ENCODE measurements at places on chromosomes 1 and 21.

- no peak for DNase-seq
Observed at GRCh38 chr1:29629401-29629800, 393.1 kb downstream of the PTPRU start.

DNA sequence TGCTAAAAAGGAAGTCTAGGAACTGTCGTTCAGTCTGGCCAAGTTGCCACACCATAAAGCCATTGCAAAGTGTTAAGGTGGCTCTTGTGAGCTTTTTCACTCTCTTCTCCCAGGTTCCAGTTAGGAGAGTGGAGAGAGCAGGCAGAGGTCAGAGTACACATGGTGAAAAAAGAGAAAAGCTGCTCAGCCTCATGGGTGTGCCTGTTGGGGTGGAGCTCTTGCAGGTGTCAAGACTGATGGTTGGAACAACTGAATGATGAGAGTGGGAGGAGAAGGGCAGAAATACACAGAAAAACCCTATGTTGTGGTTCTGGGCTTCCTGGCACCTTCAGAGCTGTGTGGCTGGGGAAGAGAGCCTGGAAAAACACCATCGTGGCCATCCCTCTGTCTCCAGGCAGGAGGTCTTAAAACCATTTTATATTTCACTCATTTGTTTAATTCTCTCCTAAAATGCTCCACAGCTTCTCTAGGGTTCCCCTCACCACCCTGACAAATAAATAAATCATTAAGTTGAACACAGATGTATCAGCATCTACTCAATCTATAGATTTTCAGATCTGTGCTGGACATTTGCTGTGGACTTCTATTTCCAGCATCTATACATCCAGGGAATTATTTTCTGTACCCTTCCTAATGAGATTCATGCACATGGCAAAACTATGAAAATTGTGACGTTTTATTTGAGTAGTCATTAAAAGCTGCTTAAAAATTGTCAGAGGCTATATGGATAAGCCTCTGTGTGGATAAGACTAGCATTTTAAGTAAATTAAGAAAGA, 17.5 kb downstream of the UBASH3A start:
- DNase-seq: no peak

GRCh38 chr1:175089136-175089718, 21.6 kb downstream of the TNN start:
- no peak for DNase-seq

- no peak for DNase-seq
Observed at GRCh38 chr1:163668472-163668871, 346.7 kb downstream of the NUF2 start.

DNA sequence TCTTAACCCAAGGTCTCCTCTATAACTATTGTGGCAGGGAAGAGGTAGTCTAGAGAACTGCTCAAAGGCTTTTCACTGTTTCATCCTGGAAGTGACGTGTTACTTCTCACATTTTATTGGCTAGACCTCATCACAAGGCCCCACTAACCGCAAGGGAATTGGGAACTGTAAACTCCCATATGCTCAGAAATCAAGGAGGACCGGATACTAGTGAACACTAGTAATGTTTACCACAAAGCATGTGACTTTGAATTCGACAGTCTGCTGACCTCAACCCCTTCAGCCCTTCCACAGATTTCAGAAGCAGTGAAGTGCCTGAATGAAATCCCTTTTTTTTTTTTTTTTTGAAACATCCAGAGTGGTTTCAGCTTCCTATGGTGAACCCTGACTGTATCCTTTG, 3.4 kb upstream of the EEIG2 start:
- no peak for DNase-seq

- no peak for DNase-seq
Observed at GRCh38 chr1:44881011-44881632, 38.1 kb upstream of the PTCH2 start.

DNA sequence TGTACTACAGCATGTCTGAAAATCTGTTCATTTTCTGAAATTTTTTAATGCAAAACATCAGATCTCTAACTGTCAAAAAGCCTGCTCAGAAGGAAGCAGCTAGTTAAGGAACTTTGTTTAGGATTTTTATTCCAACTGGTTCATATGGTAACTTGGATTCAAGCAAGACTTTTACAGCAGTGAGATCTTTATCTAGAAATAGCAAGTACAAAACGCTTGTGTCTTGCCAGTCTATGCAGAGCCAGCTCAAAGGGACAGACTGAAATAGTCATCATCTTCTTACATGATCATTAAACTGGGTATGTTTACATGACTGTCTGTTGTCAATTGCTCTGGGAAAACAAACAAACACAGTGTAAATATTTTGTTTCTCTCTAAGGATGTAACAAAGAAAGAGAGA, 37.6 kb downstream of the DDAH1 start:
- no peak for DNase-seq
